HCEC 1CT (cell line): ENCODE measurements at places on chromosomes 2 and 18.

DNA sequence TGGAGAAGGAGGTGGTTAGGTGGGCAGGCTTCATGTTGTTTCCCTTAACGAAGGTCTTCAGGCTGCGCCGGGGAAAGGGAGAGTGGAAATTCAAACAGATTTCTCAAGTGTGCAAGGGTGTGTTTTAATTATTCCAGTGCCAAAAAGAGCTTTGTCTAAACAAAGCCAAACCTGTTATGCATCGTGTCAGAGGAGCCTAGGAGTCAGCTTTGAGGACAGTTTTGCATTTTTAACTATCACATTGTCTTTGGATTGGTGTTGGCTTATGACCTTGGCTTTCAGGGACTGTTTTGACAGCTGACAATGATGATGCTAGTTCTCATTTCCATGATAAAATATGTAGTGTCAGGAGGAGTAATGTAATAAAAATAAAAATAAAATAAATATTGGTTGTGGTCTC, 144.8 kb downstream of the LDLRAD4 start:
- no peak for DNase-seq

GRCh38 chr2:36376319-36376765, 20.8 kb downstream of the CRIM1 start:
- peak; percentile 72 for DNase-seq

- DNase-seq, result peak; percentile 9
These were observed 86.6 kb downstream of the COL5A2 start for GRCh38 chr2:189092936-189093335.

GRCh38 chr18:48728204-48728833, 189.5 kb downstream of the CTIF start:
- peak; percentile 97 for DNase-seq

DNA sequence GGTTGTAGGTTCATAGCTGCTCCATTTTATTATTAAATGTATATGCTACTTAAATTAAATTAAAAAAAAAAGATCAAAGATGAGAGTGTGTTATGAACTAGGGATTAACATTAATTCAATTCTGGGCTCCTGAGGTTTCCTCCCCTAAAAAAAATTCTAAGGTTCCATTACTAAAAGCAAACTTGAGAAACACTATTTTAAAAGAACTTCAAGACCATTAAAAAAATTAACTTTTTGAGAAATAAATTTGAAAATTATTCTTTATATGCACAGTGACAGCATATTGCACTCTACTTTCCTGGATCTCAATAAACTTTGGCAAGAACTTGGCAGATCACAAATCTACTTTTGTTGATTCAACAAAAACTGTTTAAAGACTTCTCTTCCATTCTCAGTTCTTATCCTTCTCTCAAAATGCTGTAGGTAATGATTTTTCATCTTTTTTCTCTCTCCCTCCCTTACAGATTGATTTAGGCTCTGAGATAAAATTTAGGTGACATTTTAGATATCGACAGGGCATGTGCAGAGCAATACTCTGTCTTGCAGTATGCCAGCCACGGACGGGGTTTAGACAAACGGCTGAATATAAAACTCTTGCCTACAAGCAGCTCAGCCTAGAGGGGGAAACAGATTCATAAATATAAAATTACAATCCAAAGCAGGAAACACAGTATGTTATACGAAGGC, 592 bp upstream of the MARS2 start:
- DNase-seq, result no peak

- DNase-seq, result peak; percentile 84
These were observed 45.2 kb upstream of the GLS start for GRCh38 chr2:190835303-190835930.

DNA sequence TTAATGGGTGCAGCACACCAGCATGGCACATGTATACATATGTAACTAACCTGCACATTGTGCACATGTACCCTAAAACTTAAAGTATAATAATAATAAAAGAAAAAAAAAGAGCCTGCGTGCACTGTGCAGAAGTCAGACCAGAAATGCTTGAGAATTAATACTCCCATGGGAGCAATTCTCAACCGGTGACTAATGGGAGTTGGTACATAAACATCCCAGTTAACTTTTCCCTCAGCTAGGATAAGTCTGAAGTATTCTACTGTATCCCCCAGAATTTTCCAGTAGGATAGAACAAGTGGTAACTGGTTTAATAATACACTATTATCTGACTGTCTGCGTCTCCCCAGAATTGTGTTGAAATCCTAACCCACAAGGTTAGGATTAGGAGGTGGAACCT, 113.6 kb upstream of the COL5A2 start:
- peak; percentile 52 for DNase-seq

- no peak for DNase-seq
These were observed 296.6 kb downstream of the NAPG start for GRCh38 chr18:10822456-10822855.

DNA sequence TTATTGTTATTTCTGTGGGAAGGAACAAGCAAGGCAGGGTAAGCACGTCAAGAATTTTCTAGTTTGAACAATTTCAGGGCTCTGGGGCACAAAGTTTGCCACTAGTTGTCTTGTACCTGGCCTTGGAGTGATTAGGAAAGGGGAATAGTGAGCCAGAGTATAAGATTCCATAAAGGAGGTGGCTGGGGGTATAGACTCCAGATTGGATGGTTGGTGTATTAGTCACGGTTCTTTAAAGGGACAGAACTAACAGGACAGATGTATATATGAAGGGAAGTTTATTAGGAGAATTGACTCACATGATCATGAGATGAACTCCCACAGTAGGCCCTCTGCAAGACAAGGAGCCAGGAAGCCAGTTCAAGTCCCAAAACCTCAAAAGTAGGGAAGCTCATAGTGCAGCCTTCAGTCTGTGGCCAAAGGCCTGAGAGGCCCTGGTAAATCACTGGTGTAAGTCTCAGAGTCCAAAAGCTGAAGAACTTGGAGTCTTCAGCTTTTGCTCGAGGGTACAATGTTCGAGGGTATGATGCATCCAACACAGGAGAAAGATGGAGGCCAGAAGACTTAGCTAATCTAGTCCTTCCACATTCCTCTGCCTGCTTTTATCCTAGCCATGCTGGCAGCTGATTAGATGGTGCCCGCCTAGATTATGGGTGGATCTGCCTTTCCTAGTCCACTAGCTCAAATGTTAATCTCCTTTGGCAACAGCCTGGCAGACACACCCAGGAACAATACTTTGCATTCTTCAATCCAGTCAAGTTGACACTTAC, 31.5 kb upstream of the PTPRM start:
- peak; percentile 36 for DNase-seq

GRCh38 chr2:181203916-181204315, 223.5 kb downstream of the UBE2E3 start:
- no peak for DNase-seq

DNA sequence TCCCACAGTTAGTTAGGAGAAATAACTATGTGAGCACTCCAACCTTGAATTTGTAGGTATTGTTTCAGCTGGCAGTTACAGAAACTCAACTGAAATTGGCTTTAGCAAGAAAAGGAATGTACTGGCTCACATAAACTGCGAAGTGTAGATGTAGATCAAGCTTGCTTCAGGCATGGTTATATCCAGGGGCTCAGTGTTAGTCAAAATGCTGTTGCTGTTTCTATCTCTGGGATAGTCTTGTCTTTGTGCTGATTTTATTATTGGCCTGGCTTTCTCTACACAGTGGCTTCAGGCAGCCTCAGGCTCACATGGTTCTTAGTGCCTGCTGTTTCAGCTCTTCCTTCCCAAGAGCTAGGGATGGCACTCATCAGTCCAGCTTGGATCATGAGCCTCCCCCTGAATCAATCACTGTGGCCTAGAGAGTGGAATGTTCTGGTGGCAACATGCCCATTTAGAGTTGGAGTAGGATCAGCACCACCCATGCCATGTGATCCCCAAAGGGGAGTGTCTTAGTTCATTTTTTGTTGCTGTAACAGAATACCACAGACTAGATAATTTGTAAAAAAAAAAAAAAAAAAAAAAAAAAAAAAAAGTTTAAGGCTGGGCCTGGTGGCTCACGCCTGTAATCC, 69.1 kb upstream of the FOXI3 start:
- no peak for DNase-seq

- DNase-seq, result peak; percentile 65
These were observed 408.3 kb downstream of the NUP35 start for GRCh38 chr2:183532514-183532913.

DNA sequence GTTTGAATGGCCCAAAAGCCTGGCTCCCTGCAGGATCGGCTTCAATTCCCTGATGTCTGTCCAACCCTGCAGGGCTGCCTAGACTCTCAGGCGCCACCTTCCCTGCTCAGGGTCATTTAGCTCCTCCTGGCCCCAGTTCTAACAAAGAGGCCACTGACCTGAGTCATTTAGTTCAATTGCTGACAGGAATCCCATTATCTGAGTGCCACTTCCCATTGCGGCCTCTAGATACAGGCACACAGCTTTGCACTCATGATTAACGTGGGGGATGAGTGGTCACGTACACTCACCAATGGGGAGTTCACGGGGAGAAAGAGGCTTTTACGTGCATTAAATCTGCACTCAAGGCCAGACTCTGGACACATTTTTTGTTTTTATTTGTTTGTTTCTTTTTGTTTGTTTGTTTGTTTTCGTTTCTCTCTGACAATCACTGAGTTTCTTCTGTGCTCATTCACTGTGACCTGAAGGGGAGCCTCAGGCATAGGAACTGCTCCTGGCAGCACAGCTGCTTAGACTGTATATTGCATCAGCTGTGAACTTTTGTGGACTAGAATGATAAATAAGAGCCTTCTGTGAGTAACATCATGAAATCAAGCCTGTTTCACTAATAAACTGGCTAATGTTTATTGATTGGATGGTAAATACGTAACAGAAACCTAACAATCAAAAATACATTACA, 118.9 kb upstream of the CTNNA2 start:
- no peak for DNase-seq

GRCh38 chr2:62054029-62054791, 141.7 kb upstream of the B3GNT2 start:
- no peak for DNase-seq

DNA sequence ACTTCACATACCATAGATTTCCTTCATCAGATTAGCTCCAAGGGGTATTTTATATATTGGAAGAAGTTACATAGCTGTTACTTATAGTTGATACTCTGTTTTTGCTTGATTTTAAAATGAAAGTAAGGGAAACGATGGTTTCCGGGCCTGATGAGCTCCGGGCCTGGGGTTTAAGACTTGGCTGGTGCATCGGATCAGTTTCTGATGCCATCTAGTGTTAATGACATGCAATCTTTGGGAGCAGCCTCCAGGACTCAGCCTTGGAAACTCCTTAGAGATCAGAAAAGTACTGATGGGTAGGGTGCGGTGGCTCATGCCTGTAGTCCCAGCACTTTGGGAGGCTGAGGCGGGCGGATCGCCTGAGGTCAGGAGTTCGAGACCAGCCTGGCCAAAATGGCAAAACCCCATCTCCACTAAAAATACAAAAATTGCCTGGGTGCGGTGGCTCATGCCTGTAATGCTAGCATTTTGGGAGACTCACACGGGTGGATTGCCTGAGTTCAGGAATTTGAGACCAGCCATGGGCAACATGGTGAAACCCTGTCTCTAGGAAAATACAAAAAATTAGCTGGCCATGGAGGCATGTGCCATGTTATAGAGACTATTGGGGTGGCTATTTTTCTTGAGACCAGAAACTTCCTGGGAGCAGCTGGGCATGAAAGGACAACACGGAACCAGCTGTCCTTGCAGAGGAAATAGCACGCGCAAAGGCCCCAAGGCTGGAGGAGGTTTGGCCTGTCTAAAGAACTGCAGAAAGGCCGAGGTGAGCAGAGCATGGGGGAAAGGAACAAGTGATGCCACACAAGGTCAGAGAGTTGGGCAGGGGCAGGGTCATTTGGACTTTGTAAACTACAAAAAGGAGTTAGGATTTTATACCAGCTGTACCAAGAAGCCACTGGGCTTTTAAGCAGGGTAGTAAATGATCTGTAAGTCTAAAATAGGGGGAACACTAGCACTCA, 46.9 kb upstream of the CNOT11 start:
- peak; percentile 84 for DNase-seq

DNA sequence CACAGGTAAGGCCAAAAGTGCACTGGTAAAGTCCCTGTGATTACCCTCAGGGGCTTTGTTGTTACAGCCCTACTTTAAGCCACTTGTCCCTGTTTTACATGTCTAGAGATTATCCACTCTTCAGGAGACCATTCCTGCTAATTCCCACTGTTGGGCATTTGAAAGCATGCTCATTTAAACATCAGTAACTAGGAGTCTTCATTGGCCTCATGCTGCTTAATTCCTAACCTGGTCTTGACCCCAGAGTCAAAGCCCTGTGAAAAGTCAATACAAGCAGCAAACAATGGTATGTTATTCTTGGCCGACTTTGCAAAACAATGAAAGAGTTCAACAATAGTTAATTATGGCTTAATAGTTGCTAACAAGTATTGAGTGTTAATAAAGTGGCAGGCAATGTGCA, 23.2 kb downstream of the AFF3 start:
- no peak for DNase-seq

GRCh38 chr2:233414777-233415570, 60.7 kb downstream of the DGKD start:
- no peak for DNase-seq

- DNase-seq, result no peak
These were observed 152.5 kb upstream of the KLF7 start for GRCh38 chr2:207318181-207318628.

DNA sequence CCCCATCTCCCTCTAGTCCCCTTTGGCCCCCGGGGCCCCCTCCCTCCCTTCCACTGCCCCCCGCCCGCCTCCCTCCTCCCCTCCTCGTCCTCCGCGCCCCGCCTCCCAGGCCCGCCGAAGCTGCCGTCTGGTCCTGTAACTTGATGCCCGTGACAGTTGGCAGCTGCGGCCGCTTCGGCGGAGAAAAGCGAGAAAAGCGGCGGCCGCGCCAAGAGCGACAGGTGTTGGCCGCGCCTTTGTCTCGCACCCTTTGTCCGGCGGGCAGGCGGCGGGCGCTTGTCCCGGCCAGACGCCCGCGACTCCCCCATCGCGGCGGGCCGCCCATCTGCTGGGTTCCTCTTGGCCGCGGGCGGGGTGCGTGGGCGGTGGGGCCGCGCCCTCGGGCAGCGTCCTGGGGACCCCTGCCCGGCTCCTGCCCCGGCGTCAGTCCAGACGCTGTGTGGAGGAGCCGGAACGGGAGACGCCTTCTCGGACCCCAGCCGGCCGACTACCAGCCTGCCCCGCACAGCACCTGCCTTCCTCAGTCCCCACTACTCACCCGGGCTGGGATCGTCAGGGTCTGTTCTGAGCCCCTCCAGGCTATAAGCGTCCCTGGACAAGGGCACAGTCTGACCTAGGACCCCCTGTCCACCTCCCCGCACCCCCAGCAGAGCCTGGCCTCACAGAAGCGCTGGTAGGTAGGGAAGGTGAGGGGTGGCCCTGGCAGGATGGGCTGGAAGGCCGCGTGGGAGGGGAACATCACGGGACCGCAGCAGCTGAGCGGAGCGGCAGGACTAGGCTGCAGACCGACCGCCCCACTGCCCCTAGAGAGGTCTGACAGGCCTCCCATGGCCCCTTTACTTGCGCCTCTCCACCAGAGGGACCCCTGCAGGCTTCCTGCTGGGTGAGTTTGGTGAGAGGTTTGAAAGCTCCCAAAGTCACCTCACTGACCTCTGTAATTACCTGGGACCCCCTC, 1.2 kb upstream of the HES6 start:
- DNase-seq, result no peak

DNA sequence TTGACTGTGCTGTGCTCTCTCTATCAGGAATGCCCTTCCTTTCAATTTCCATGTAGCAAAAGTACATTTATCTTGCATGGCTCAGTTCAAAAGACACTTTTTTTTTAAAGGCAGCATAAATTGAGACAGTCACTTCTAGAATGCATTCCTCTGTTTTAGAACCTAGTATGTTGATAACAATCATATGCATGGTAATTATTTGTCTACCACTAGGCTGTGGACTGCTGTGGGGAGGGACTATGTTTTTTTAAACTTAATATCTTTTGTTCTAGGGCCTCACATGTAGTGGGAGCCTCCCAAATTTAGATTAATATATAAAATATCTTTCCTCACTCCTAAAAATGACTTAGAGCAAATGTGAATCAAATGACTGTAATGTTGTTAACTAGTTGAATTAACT, 269.9 kb downstream of the MEIS1 start:
- no peak for DNase-seq
